ENCODE measurements at places on chromosomes 11 and 22.

- no peak for DNase-seq
Observed at GRCh38 chr11:119594639-119595249, 134.3 kb downstream of the NECTIN1 start.

- DNase-seq, result no peak
Observed at GRCh38 chr11:1276041-1276790, 33.2 kb downstream of the TOLLIP start.

GRCh38 chr11:71372693-71373657 lies 75.2 kb downstream of the DHCR7 start:
- no peak for DNase-seq

DNA sequence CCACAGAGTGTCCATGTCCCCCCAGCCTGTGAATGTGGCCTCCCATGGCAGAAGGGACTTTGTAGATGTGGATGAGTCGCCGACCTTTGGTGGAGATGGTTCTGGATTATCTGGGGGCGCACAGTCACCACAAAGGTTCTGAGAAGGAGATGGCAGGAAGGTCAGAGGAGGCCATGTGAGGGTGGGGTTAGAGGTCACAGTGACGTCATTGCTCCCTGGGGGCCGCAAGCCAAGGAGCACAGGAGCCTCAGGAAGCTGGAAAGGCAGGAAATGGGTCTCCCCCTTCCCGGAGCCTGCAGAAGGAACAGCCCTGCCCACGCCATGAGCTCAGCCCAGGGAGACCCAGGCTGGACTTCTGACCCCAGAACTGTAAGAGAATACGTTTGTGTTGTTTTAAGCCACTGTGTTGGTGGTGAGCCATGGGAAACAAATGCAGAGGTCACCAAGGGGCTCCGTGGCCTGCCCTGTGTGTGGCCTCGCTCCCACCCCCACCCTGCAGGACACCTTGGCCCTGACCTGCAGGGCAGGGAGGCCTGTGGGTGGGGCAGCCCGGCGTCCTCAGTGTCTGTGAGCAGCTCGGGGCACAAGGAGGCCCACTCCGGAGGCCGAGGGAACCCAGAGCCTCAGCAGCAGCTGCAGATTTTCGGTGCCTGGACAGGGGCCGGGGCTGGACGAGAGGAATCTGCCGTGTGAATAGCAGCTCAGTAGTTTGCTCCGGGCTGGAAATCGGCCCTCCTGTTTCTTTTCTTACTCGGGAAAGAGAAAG lies 32.1 kb downstream of the GRAMD4 start:
- no peak for DNase-seq

DNA sequence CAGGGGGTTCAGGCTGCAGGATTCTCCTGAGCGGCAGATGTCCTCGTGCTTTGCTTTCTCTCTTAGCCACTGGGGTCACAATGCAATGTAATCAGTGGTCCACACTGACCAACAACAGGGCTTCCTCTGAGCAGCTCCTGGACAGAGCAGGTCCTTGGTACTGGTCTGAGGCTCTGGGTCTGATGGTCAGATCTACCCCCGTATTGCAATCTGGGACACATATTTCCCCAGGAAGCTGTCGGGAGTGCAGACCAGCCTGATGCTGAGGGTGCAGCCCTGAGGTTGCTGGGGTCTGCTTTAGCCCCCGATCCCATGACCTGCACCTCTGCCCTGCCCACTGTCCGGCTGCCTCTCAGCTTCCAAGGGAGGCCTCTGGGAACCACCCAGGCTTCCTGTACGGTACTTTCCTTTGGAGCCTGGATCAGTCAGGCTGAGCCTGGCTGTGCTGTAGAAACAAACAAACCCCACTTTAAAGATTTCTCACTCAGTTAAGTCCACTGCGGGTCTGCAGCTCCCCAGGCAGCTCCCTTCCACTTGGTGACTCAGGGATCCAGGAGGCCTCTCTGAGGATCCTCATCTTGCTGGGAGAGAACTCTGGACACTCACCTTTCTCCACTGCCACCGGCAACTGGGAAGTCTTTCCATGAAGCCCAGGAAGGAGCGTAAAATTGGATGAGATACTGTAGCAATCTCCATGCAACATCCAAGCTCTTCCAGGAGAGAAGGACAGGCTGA lies 1046.6 kb downstream of the TBC1D22A start:
- DNase-seq, result peak; percentile 39

DNA sequence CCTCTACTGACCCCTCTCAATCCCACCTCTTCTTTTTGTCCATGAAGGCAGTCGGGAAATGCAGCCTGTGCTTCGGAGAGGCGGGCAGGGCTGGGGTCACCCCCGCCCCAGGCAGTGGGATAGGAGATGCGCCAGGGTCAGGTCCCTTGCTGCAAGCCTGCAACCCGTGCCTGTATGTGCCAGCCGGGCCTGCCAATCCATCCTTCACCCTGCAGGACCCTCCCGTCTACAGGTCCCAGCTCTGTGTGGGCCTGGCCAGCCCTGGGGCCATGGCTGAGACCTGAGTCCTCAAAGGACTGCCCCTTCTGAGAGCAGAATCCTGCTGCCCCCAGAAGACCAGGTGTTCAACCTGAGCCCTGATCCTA lies 10.9 kb downstream of the ASCL2 start:
- DNase-seq, result peak; percentile 32

- DNase-seq, result no peak
Observed at GRCh38 chr11:115544422-115544948, 40.3 kb upstream of the CADM1 start.

DNA sequence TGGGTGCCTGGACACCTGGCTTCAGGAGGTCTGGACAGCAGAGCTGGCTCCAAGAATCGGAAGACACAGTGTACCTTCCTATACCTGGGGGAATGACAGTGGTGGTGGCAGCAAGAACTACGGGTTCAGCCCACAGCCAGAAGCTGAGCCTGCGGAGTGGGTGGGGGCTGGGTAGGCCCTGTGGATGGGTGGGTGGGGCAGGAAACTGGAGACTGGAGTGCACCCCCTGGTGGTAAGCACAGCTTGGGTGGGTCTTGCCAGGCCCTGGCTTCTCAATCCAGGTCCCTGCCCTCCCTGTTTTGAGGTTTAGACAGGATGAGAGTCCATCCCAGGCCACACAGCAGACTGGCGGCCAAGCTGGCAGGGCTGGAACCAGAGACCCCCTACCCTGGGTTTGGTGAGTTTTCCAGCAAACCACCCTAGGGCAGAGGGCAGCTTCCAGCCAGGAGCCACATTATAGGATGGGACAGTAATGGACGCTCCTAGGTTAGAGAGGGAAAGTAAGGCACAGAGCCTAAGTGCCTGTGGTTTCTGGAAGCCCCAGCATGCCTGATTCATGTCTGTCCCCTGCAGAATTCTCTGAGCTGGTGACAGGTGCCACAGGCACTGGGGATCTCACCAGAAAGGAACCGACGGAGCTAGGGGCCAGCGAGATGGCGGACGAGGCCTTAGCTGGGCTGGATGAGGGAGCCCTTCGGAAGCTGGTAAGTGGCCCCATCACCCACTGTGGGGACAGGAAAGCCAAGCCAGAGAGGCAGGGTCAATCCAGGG lies 1.7 kb downstream of the SMTN start:
- peak; percentile 71 for DNase-seq

- DNase-seq, result no peak
Observed at GRCh38 chr11:8342821-8343681, 79.4 kb upstream of the LMO1 start.

- DNase-seq, result no peak
Observed at GRCh38 chr22:40578171-40578570, 58.3 kb downstream of the MRTFA start.

DNA sequence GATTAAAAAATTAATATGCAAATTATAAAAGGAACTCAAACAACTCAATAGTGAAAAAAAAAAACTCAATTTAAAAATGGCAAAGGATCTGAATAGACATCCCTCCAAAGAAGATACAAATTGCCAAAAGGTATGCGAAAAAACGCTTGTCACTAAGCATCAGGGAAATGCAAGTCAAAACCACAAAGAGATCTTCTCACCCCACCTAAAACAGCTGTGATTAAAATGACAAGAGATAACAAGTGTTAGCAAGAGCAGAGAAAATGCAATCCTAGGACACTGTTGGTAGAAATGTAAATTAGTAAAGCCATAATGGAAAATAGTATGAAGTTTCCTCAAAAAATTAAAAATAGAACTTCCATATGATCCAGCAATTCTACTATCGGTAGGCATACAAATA lies 166.3 kb upstream of the ZC3H12C start:
- DNase-seq, result no peak

- no peak for DNase-seq
Observed at GRCh38 chr11:103870821-103871309, 165.6 kb upstream of the DDI1 start.

DNA sequence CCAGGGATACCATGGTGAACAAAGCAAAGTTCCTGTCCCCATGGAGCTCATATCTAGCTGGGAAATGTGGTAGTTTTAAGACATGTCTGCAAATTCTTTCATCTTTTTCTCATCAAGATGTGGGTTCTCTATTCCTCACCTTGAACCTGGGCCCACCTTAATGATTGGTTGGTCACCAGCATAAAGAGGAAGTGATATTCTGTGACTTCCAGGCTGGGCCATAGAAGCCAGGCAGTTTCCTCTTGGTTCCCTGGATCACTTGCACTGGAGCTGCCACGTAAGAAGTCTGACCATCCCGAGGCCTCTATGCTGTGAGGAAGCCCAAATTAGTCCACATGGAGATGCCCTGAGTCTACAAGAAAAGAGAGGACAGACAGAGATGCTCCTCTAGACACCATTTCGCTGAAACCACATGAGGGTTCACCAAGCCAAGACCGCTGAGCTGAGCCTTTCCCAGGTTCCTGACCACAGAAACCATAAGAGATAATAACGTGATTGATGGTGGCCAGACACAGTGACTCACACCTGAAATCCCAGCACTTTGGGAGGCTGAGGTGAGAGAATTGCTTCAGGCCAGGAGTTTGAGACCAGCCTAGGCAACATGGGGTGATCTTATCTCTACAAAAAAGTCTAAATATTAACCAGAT lies 119.5 kb upstream of the ISX start:
- no peak for DNase-seq

GRCh38 chr11:10503221-10503620 lies 37.8 kb downstream of the RNF141 start:
- no peak for DNase-seq

- DNase-seq, result no peak
Observed at GRCh38 chr22:42967933-42968332, 47.0 kb downstream of the PACSIN2 start.

- DNase-seq, result no peak
Observed at GRCh38 chr11:89458716-89459115, 32.5 kb downstream of the NOX4 start.

Data from ecto neural progenitor cell (in vitro differentiated cells).